ENCODE measurements at places on chromosomes 7 and 10. TPM values are rescaled to one million over a fixed set of nuclear protein-coding genes. Genes with fewer than 3 reads are reported as not detected.

Gene SRRM3
- 0.53 TPM for total RNA-seq

Gene C10orf67
- not detected for total RNA-seq

Gene CDNF
- total RNA-seq: 0.35 TPM

Gene VAX1
- not detected for total RNA-seq

Gene OR2A5
- not detected for total RNA-seq

Gene CHRM2
- not detected for total RNA-seq

Measured in smooth muscle cell of the coronary artery (primary cell).